IPS-NIHi11 (cell line): ENCODE measurements at places on chromosomes 5 and 9.
A peak's percentile ranks its signal among the peaks of the same experiment; 100 is the strongest.

DNA sequence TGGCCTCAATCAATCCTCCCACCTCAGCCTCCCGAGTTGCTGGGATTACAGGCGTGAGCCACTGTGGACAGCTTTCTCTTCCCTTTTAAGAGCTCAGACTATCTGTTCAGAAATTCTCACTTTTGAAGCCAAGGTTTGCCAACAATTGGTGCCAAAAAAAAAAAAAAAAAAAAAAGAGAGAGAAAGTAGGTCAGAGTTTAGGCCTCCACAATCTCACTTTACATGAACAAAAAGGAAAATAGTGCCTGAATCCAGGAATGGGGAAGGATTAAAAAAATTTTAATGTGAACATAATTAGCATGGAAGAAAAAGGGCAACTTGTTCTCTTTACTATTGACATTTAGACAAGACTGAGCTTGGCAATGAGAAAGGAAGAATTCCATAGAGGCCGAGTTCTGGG, 94.1 kb downstream of the NSG2 start:
- no peak for DNase-seq

GRCh38 chr9:112421771-112422222, 41.9 kb downstream of the HSDL2 start:
- DNase-seq: no peak

DNA sequence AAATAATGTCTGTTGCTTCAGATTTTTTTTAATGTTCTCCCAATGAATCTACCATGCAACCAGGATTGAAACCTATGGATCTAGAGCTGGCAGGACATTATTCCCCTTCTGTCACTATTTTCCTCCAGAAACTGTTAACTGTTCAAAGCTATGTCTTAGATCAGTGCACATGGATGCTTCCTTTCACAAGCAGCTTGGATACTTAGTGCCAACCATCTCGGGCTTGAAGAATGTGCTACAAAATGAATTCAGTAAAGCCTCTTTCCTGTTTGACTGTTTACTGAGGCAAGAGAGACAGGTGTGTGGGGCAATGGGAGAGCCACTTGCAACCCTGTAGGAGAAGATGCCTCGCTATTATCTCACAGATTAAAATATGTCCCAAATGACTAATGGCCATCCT, 774.8 kb downstream of the KCTD16 start:
- DNase-seq: no peak

DNA sequence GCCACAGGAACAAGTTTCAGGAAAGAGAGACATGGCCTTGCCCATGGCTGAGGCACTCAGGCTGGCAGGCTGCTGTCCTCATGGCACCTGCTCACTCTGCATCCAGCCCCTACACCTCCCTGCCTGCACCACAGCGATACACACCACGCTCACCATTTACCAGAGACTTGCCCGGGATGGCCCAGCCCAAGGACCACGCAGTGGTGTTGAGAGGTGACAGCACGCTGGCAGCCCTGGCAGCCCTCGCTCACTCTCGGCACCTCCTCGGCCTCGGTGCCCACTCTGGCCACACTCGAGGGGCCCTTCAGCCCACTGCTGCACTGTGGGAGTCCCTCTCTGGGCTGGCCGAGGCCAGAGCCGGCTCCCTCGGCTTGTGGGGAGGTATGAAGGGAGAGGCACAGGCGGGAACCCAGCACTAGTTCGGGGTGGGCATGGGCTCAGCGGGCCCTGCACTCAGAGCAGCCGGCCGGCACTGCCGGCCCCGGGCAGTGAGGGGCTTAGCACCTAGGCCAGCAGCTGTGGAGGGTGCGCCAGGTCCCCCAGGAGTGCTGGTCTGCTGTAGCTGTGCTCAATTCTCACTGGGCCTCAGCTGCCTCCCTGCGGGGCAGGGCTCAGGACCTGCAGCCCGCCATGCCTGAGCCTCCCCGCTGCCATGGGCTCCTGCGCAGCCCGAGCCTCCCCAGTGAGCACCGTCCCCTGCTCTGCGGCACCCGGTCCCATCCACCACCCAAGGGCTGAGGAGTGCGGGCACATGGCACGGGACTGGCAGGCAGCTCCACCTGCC, 20.3 kb downstream of the ZDHHC11B start:
- DNase-seq: no peak

- DNase-seq: no peak
Measured at GRCh38 chr9:31140316-31140715, 1244.1 kb upstream of the ACO1 start.

DNA sequence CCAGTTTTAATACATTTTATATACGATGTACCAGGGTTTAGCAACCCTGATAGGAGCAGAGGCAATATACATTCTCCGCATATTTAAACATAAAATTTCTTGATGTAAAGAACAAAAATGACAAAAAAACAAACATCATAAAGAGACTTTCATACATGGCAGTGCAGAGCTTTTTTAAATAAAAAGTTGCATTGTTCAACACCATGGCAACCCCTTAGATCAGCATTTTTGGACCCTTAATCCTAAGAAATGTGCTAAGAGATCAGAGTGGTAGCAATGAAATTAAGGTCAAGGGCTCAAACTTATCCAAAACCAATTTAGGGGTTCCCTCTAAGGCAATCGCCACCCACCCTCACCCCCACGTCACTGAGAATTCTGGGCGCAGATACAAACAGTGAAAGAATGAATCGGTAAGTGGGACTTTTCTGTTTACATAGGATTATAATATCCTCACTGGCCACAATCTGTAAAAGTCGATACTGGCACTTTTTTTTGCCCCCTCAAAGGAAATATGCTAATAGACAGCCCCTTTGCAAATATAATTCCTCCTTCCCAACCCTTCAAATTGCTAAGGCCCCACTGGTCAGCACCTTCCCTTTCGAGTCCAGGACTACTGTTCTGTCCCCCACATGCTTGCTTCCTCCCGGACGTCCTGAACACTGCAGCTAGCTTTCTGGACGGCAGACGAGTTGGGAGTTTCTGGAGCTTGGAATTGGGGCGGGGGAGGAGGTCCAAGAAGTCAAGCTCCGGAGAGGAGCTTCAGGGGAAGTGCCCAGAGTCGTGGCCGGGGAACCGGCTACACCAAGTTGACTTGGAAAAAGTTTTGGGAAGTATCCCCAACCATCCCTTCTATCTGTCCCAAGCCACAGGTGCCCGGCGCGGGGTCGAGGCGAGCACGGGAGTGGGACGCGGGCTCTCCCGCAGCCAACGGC, 2.2 kb downstream of the GAS1 start:
- DNase-seq: peak; percentile 39

DNA sequence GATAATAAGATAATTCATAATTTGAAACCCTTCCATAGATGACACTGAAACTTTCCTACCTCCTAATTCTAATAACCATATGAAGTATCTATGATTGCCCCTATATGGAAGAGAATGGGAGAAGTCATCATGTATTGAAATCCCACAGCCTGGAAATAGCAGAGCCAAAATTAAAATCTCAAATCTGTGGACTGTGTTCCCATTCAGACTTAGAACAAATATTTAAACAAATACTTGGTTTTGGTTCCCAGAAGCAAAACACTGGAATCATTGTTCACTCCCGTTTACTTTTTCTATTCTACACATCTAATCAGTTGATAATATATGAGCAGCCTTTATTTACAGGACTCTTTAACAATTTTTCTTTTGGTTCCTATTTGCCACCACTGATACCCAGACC, 92.6 kb upstream of the PTPRD start:
- DNase-seq: no peak

GRCh38 chr5:119597728-119598298, 31.5 kb upstream of the FAM170A start:
- no peak for DNase-seq

DNA sequence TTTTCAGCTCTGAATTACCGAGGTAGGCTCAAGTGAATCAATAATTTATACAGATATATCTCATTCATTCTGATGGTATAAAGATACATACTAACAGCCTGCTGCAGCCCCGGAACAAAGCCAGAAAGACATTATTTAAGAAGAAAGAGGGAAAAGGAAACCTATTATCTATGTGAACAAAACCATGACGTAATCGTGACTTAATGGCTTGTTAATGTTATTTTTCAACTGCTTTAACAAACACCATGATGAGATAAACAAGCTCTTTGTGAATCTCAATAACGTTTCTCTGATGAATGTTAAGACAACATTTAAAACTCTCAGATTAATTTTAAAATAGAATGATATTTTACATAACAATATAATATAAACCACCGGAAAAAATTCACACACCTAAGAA, 237.1 kb downstream of the SLF1 start:
- no peak for DNase-seq

DNA sequence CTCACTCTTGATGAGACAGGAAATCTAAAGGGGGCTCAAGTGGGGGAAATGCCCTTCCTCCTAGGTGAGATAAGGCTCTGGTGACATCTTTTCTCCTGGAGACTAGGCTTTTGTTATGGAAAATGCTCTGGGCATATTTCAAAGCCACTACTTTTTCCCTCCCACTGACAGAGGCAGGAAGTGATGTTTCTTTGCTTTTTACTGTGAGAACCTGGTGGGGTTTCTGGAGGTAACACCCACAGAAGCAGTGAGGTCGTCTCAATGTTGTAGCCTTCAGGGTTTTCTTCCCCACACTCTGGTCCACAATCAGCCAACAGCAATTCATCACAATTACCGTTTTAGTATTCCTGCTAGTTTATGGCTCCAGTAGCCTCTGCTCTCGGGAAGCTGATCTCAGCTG, 41.4 kb upstream of the FAM240B start:
- DNase-seq: peak; percentile 38

DNA sequence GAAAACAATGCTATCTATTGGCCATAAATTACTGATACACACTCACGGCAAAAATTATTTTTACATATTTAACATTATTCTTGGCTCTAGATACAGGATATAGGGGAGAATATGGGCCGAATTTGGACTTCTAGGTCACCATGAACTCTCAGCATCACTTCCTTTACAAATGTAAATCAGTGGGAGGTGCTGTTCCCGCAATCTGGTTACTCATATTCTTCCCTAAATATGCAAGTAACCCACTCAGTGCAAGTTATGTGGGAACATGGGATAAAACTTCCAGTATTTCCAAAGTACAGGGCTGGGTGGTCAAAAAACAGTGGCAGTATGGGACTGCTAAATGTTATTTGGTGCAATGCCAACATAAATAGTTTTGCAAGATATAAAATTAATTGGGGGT, 145.6 kb downstream of the PPP2R2B start:
- DNase-seq: no peak

DNA sequence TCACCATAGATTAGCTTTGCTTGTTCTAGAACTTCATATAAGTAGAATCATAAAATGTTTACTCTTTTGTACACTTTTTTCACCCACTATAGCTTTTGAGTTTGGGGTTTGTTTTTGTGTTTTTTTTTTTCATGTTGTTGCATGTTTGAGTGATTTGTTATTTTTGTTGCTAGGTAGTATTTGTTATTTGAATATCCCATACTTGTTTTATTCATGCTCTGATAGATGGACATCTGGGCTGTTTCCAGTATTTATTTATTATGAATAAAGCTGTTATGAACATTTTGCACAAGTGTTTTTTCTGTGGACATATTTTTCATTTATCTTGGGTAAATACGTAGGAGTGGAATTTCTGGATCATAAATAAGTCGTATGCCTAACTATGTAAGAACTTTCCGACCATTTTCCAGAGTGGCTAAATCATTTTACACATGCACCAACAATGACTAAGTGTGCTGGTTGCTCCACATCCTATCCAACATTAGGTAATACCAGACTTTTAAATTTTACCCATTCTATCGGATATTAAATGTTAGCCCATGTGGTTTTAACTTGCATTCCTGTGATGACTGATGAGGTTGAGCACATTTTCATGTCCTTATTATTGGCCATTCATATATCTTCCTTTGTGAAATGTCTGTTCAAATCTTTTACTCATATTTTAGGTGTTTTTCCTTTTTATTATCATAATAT, 69.1 kb upstream of the NR4A3 start:
- no peak for DNase-seq

DNA sequence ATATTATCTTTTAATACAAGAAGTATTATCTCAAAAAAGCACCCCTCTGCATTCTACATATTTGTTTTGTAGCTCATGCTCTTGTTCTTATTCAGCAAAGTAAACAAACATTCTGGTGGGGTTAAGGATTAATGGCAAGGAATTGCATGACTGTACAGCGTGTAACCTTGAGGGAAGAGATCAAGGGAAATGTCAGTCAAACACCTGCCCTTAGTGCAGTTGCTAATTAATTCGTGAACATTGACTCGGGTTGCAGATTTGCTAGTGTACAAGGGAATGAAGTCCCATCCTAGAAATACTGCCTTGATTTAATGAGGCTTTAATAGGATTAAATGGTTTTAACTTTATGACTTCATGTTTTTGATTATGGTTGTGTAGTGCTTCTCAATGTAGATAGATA, 1758.1 kb downstream of the MAT2B start:
- no peak for DNase-seq

GRCh38 chr9:109856785-109857184, 76.8 kb downstream of the PALM2AKAP2 start:
- DNase-seq: peak; percentile 41

DNA sequence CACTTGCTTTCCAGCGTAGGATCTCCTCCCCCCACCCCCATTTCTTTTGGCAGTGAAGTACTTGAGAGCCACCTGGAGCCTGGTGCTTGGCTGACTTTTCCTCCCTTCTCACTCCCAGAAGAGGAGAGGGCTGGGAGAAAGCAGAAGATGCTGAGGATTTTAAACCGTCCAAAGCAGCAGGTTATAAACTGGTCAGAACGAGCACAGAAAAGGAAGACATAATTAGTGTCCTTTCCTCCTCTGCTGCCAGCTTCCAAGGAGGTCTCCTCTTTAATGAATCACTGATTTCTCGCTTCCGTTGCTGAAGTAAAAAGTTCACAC, 563 bp upstream of the FGF10 start:
- DNase-seq: no peak

GRCh38 chr5:108711898-108712297, 35.8 kb upstream of the FER start:
- no peak for DNase-seq

DNA sequence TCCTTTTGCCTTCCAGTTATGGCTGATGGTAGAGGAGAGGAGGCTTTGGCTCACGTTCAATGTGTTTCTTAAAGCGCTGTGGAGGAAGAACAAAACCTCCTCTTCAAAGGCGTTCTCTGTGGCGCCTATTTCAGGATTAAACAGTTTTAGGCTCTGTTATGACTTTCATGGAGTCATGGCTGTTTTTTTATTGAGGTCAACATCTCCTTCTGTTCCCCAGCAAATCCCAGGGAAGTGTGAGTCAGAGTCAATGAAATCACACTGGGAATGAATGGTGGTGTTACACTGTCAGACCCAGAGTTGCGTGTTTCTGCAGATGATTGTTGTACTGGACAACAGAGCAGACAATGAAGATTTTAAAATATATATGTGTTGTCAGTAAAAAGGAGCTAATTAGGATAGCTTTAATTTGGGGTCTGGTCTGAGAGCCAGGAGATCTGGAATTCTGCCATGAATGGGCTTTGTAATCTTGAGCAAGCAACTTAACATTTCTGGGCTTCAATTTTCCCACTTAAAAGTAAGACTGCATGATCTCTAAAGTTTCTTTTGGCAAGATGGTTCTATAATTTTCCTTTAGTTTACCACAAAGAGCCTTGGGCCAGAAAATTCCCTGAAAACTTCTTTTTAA, 240.7 kb downstream of the CSNK1G3 start:
- no peak for DNase-seq
